Sciatic nerve (tissue), 2 donors: ENCODE measurements at places on chromosomes 5 and 9.

DNA sequence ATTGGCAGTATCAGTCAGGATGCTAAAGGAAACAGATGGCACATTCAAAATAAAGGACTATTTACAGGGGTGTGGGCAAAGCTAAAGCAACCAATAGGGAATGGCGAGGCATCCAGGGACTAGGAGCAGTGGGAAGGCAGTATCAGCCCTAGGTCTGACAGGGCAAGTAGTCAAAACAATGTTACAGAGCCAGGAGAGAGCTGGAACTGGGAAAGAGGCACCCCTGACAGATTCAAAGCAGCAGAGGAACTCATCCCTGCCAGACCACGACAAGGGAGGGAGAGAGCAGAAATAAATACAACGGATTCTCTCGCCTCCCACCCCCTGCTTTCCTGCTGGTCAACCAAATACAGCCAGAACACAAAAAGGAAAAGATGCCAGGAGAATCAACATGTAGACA lies 371.5 kb downstream of the NR2F1-AS1 start:
- DNase-seq = no peak

- no peak for DNase-seq
Measured at GRCh38 chr5:77892061-77893010, 116.2 kb upstream of the TBCA start.

- no peak for DNase-seq
Measured at GRCh38 chr5:74766418-74766848, 484 bp downstream of the GFM2 start.

GRCh38 chr9:121801579-121801978 lies 150.1 kb downstream of the DAB2IP start:
- no peak for DNase-seq
